IPS DF 6.9 (cell line): ENCODE measurements at places on chromosomes 11 and 22.

DNA sequence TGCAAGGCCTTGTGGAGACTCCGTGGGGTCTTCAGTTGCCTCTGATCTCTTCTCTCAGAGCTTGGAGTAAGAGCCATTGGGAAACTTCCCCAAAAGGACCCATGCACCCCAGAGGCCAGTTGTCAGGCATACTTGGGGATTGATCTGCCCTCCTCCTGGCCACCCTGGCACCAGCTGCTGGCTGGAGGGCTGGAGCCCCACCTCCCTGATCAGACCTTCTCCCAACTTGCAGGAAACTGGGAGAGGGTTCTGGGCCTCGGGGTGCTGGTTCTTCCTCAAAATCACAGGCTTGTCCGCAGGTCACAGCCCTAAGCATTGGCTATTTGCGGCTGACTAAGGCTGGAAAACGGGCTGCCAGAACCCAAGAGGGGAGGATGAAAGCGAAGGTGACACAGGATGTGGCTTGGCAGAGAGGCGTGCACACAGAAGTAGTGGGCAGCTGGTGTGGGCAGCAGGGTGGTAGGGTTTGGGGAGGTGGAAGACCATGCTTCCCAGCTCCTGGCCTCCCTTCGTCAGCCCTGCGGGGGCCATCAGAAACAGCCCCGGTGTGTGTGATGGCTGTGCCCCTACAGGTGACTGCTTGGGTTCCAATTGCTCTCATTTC lies 1.3 kb upstream of the DGKZ start:
- H3K27ac ChIP-seq = no peak overlapping the region
- H3K36me3 ChIP-seq = no peaks in the 10 kb centered on the region
- H3K27me3 ChIP-seq = no peaks in the 10 kb centered on the region
- peaks cover 11% of the 10 kb centered on the region for H3K4me1 ChIP-seq
- no peak for DNase-seq

DNA sequence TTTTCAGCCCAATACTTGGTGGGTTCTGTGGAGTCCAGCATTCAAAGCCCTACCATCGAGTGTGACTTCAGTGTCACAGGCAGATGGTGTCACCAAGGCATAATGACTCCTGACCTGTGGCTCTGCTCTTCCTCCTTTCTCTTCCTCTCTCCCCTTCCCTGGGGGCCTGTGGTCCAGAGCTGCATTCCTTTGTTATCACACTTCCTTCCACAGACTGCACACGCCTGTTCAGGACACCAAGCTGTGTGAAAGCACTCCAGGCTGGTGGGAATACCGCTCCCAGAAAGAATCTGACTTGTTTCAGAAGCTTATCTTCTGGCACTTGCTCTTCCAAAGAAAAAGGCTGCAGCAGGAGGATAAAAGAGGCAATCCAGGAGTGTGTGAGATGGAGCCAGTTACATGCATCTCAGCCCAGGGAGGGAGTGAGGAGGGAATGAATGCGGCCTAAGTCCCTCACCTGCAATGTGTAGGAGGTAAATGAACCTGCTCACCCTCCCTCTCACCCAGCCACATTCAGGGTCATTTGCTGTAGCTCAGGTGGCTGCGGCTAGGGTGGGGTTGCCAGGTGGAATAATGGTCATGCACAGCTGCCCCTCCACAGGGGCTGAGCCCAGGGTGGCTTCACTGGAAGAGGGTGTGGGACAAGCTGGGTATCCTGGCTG lies 79.3 kb downstream of the ADAMTS15 start:
- H3K27ac ChIP-seq = no peak overlapping the region
- no peaks in the 10 kb centered on the region for H3K27me3 ChIP-seq
- H3K4me1 ChIP-seq = peaks cover 4% of the 10 kb centered on the region; the same call in 1 of the 2 replicates
- DNase-seq = no peak
- no peaks in the 10 kb centered on the region for H3K36me3 ChIP-seq

- H3K27me3 ChIP-seq = peaks cover 17% of the 10 kb centered on the region
- no peak overlapping the region for H3K27ac ChIP-seq
- DNase-seq = no peak
- no peaks in the 10 kb centered on the region for H3K4me1 ChIP-seq
- no peaks in the 10 kb centered on the region for H3K36me3 ChIP-seq
Measured at GRCh38 chr22:22049684-22050083, 67.1 kb upstream of the TOP3B start.

GRCh38 chr22:28297504-28297903 lies 378.4 kb upstream of the PITPNB start:
- H3K27me3 ChIP-seq = no peaks in the 10 kb centered on the region
- no peak for DNase-seq

- no peaks in the 10 kb centered on the region for H3K27me3 ChIP-seq
- H3K4me3 ChIP-seq = no peak overlapping the region
- H3K36me3 ChIP-seq = no peaks in the 10 kb centered on the region
Measured at GRCh38 chr11:117075186-117075585, 23.0 kb downstream of the SIK3 start.

DNA sequence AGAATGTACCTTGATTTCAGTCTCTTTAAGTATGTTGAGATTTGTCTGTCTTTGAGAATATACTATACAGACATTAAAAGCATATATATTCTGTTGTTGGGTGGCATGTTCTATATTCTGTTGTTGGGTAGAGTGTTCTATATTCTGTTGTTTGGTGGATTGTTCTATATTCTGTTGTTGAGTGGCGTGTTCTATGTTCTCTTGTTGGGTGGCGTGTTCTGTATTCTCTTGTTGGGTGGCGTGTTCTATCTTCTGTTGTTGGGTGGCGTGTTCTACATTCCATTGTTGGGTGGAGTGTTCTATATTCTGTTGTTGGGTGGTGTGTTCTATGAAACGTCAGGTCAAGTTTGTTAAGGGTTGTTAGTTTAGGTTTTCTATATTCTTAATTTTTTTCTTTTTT lies 27.1 kb upstream of the CTTN start:
- H3K36me3 ChIP-seq = peaks cover 4% of the 10 kb centered on the region; the same call in 1 of the 2 replicates
- H3K4me3 ChIP-seq = no peak overlapping the region

- DNase-seq = no peak
- no peak overlapping the region for H3K27ac ChIP-seq
- no peaks in the 10 kb centered on the region for H3K27me3 ChIP-seq
- 0 out of 2 replicates have a peak, but pooled peaks cover 1% of the 10 kb centered on the region for H3K4me1 ChIP-seq
- H3K36me3 ChIP-seq = no peaks in the 10 kb centered on the region
- H3K4me3 ChIP-seq = no peak overlapping the region
Measured at GRCh38 chr11:92941676-92942571, 27.5 kb upstream of the MTNR1B start.

GRCh38 chr22:24191893-24192292 lies 10.6 kb downstream of the SUSD2 start:
- no peak overlapping the region for H3K27ac ChIP-seq
- peaks cover 2% of the 10 kb centered on the region; the same call in 1 of the 2 replicates for H3K4me1 ChIP-seq
- H3K27me3 ChIP-seq = no peaks in the 10 kb centered on the region
- no peak overlapping the region for H3K4me3 ChIP-seq
- DNase-seq = no peak

- no peak overlapping the region for H3K4me3 ChIP-seq
- DNase-seq = no peak
- no peaks in the 10 kb centered on the region for H3K27me3 ChIP-seq
- H3K27ac ChIP-seq = no peak overlapping the region
- H3K36me3 ChIP-seq = no peaks in the 10 kb centered on the region
Measured at GRCh38 chr22:28981818-28982499, 79.7 kb downstream of the C22orf31 start.

DNA sequence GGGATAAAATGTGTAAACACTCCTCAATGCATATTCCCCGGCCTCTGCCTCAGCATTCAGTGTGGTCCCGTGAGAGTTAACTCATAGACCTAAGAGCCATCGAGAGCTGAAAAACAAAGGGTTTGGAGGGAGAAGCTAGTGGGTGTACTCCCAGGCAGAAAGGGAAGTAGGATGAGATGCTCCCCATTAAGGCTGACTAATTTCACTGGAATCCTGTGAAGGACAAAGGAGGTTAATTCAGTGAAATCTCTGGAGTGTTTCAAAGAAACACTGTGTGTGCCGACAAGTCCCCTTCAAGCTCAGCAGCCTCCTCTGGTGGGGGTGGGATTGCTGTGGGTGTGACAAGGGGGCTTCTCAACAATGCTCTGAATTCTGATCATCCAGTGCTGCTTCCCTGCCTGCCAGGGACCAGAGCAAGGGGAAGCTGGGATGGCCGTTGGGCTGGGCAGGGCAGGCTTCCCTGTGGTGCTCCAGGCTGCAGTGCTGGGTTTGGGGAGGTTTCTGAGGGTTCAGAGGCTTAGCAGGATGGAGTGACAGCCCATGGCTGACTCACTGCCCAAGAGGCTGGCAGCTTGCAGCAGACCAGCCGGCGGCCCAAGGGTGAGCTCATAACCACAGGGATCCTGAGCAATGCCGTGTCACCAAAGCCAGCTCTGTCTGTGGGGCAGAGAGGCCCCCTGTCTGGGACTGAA lies 61.4 kb upstream of the BMAL1 start:
- peaks cover 3% of the 10 kb centered on the region for H3K4me1 ChIP-seq
- H3K4me3 ChIP-seq = no peak overlapping the region
- DNase-seq = no peak
- no peaks in the 10 kb centered on the region for H3K36me3 ChIP-seq
- no peaks in the 10 kb centered on the region for H3K27me3 ChIP-seq

- no peak overlapping the region for H3K4me3 ChIP-seq
- DNase-seq = no peak
- no peaks in the 10 kb centered on the region for H3K27me3 ChIP-seq
- H3K4me1 ChIP-seq = no peaks in the 10 kb centered on the region
- H3K36me3 ChIP-seq = peaks cover 24% of the 10 kb centered on the region
Measured at GRCh38 chr11:133934599-133935550, 21.9 kb downstream of the IGSF9B start.

GRCh38 chr11:528815-529727 lies 6.3 kb downstream of the HRAS start:
- H3K4me1 ChIP-seq = no peaks in the 10 kb centered on the region; the same call in 1 of the 2 replicates
- peaks cover 12% of the 10 kb centered on the region; the same call in 1 of the 2 replicates for H3K36me3 ChIP-seq
- no peak overlapping the region for H3K27ac ChIP-seq
- H3K27me3 ChIP-seq = no peaks in the 10 kb centered on the region
- no peak for DNase-seq
- H3K4me3 ChIP-seq = no peak overlapping the region

DNA sequence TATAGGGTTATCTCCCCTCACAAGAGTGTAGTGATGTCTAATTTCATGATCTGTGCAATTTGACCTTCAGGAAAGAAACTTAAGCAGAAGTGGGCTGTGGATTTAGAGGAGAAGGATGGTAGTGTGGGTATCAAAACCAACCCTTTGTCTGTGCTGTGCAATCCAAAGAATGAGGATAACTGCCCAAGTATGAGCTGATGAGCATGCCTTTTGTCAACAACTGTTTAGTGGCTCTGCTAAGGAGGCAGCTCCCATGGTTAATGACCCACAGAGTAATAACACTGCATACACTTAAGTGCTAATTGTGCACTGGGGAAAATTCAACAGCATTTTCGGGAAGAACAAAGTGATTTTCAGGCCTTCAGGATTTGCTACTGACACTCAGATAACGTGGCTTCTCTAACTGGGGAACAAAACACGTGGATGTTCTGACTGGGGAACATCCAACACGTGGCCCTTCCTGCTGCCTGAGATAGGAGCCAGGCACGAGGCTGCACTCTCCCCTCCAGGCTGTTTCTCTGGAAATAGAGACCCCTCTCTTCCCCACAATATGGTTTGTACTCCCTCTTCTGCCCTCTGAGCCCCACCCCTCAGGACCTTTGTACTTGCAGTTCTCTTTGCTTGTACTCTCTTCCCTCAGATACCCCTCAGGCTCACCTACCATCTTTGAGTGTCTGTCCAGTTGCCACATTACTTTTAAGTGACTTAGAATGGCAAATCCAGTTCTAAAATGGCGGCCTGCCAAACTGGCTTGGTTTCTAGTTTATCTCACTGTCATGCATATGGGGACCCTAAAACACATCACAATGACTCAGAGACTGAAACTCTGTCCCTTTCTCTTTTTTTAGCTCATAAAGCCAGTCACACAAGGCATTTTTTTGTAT lies 234.9 kb upstream of the POU2AF2 start:
- no peak overlapping the region for H3K27ac ChIP-seq
- no peaks in the 10 kb centered on the region for H3K36me3 ChIP-seq
- no peaks in the 10 kb centered on the region for H3K27me3 ChIP-seq
- H3K4me3 ChIP-seq = no peak overlapping the region
- no peak for DNase-seq
- H3K4me1 ChIP-seq = no peaks in the 10 kb centered on the region

GRCh38 chr11:129528296-129528695 lies 152.6 kb downstream of the BARX2 start:
- H3K27me3 ChIP-seq = no peaks in the 10 kb centered on the region
- DNase-seq = no peak

DNA sequence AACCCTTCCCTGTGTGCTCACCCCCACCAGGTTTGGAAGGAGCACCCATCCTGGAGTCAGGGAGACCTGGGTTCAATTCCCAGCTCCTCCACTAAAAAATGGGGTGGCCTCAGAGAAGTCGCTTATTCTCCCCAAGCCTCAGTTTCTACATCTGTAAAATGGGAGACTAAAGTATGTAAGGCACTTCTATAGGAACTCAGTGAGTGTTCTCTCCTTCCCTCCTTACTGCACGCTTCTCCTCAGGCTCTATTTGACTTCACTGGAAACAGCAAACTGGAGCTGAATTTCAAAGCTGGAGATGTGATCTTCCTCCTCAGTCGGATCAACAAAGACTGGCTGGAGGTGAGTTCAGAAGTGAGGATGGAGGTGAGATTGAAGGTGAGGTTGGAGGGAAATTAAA lies 11.3 kb downstream of the NCF4 start:
- H3K4me3 ChIP-seq = no peak overlapping the region
- no peaks in the 10 kb centered on the region for H3K36me3 ChIP-seq
- H3K27ac ChIP-seq = no peak overlapping the region
- DNase-seq = no peak

DNA sequence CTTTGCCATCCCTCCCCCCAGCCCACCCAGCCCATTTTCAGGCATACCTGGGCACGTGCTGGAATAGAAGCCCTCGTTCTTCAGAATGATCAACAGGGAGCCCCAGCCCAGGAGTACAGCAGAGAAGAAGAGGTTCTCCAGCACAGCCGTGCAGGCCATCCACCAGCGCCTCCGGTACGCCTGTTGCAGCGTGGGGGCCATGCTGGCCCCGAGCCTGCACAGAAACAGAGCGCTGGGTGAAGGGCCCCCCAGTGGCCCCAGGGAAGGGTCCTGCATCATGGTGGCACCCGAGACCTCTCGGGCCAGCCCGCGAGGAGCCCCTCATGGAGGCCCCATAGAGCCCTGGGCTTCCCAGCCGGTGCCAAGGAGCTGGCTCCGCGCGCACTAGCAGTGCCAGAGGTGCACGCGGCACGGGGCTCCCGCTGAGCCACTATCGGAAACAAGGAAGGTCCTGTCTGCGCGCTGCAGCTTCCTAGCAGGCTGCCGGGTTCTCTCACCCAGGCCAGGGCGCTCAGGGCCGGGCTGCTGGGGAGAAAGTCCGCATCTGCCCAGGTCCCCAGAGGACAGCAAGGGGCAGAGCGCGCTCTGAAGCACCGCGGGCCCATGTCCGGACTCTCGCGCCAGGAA lies 1.5 kb downstream of the SLC43A1 start:
- peaks cover 3% of the 10 kb centered on the region; the same call in 1 of the 2 replicates for H3K27me3 ChIP-seq
- H3K36me3 ChIP-seq = no peaks in the 10 kb centered on the region
- DNase-seq = no peak
- H3K4me3 ChIP-seq = peak overlapping the region; percentile 64; the same call in 1 of the 2 replicates

GRCh38 chr22:27447289-27447688 lies 354.3 kb downstream of the MN1 start:
- H3K36me3 ChIP-seq = no peaks in the 10 kb centered on the region
- H3K27me3 ChIP-seq = no peaks in the 10 kb centered on the region
- 0 out of 2 replicates have a peak, but pooled peaks cover 6% of the 10 kb centered on the region for H3K4me1 ChIP-seq
- H3K4me3 ChIP-seq = no peak overlapping the region
- no peak for DNase-seq
- no peak overlapping the region for H3K27ac ChIP-seq
